ENCODE measurements at places on chromosomes 12 and 14.

- no peak overlapping the region for H3K27ac ChIP-seq
- H3K4me3 ChIP-seq = no peak overlapping the region
- no peak for DNase-seq
- H3K36me3 ChIP-seq = no peaks in the 10 kb centered on the region
- H3K27me3 ChIP-seq = no peaks in the 10 kb centered on the region
Measured at GRCh38 chr12:10457760-10458159, 4.6 kb upstream of the KLRC1 start.

DNA sequence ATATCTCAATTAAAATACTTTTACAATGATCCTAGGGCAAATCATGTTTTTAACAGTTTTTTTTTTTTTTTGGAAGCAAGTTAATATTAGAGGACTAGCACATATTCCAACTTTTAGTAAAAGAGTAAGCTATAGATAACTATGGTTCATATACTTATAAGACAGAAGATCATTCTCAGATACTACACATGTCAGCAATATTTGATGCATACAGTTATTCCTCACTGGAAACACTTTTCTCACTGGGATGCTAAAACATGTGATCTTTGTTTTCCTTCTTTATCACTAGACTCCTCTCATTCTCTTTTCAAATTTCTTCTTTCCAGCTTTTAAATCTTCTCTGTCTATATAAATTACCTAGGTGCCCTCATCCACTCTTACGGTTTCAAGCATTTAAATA, 1020.4 kb upstream of the FBXO33 start:
- H3K4me1 ChIP-seq = no peaks in the 10 kb centered on the region
- H3K36me3 ChIP-seq = no peaks in the 10 kb centered on the region
- DNase-seq = no peak
- H3K27me3 ChIP-seq = no peaks in the 10 kb centered on the region

GRCh38 chr12:124131659-124132058, 158.6 kb downstream of the ZNF664 start:
- no peak overlapping the region for H3K27ac ChIP-seq
- peaks cover 16% of the 10 kb centered on the region for H3K4me1 ChIP-seq
- no peaks in the 10 kb centered on the region for H3K27me3 ChIP-seq
- H3K36me3 ChIP-seq = no peaks in the 10 kb centered on the region
- DNase-seq = no peak

GRCh38 chr12:116265351-116266147, 11.9 kb downstream of the MED13L start:
- no peaks in the 10 kb centered on the region for H3K36me3 ChIP-seq
- DNase-seq = no peak
- no peaks in the 10 kb centered on the region for H3K27me3 ChIP-seq
- H3K4me1 ChIP-seq = peaks cover 18% of the 10 kb centered on the region

DNA sequence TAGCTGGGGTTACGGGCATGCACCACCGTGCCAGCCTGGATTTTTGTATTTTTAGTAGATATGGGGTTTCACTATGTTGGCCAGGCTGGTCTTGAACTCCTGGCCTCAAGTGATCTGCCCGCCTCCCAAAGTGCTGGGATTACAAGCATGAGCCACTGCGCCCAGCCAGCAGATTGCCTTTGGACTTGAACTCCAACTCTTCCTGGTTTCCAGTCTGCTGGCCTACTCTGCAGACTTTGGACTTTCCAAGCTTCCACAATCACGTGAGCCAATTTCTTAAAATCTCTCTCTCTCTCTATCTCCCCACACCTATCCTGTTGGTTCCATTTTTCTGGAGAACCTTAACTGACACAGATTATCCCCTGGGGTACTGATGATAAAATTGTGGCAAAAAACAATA, 55.0 kb downstream of the EMP1 start:
- H3K4me1 ChIP-seq = peaks cover 6% of the 10 kb centered on the region
- no peaks in the 10 kb centered on the region for H3K36me3 ChIP-seq
- H3K27me3 ChIP-seq = no peaks in the 10 kb centered on the region
- H3K4me3 ChIP-seq = no peak overlapping the region
- no peak overlapping the region for H3K27ac ChIP-seq

Measured in neuronal stem cell (in vitro differentiated cells).